ENCODE measurements at places on chromosomes 2 and 18.

GRCh38 chr2:196987649-196988364 is 61.3 kb upstream of the PGAP1 start:
- peak; percentile 95 for DNase-seq

DNA sequence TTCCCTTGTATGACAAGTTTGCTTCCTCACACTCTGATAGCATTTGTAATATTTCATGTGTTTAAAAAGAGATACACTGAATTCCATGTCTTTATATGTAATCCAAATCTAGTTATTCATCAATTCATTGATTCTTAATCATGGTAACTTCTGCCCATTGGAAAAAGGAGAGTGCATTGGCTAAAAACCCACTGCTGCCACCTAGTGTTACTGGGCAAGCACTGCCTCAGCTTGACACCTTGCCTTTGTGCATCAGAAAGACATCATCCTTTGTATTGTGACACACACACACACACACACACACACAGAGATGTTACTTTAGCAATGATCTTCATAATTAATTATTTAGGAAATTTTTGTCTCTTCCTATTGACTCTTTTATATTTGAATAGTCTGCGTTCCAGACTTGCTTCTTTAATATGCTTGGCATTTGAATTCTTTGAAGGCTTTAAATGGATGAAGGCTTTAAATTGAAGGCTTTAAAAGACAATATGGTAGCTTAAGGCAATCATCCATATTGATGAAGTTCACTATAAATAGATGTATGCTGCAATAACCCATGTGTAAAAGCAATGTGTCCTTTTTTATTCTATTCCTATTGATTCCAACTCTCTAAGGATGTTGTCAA is 414.2 kb upstream of the CHST9 start:
- DNase-seq = peak; percentile 56

GRCh38 chr2:101405351-101405899 is 18.1 kb upstream of the CREG2 start:
- peak; percentile 41 for DNase-seq

- peak; percentile 87 for DNase-seq
These were observed 348.3 kb downstream of the ADCYAP1 start for GRCh38 chr18:1252936-1253335.

DNA sequence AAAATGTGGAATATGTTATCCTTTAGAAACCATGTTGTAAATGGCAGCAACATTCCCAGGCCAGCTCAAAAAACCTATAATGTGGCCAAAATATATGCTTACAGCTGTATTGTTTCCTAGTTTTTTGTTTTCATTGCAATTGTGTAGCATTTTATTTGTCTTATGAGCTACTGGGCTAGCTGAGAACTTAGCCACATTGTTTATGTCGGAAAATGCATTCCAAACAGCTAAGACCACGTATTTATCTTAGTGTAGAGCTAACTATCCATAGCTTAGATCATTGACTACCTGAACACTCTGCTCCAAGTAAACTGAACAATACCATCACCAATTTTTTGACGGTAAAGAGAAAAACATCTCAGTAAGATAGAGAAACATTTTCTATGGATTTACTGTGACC is 38.4 kb downstream of the METAP1D start:
- no peak for DNase-seq

- no peak for DNase-seq
These were observed 272.4 kb upstream of the NRXN1 start for GRCh38 chr2:51304311-51304710.

DNA sequence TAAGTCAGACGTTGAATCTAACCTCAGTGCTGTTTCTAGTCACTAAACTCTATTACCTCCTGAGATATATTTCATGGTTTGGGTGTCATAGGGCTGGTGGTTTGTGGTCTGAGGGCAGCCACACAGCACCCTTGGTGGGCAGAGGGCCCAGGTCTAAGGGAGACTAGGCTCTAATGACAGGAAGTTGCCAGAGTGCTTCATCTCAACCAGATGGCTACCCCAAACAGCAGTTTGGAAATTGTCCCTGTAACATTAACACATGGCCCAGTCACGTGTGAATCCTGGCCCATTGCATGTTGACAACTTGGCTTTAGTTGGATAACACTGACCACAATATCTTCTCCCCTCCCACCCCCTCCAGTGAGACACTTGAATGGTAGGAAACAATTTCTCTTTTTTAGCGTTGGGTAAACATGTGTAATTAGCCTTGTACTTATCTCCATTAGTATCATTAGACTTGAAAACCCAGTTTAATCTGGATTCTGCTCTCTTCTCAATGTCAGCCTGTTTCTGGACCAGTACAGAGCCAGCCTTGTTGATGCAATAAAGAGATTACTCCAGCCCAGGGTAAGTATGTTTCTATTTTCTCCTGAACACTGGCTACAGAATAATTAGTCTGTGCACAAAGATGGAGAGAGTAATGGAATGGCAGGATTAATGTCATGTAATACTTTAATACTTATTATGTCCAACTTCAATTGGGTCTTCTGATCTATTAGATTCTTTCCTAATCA is 187.8 kb upstream of the SIX3 start:
- DNase-seq = no peak

DNA sequence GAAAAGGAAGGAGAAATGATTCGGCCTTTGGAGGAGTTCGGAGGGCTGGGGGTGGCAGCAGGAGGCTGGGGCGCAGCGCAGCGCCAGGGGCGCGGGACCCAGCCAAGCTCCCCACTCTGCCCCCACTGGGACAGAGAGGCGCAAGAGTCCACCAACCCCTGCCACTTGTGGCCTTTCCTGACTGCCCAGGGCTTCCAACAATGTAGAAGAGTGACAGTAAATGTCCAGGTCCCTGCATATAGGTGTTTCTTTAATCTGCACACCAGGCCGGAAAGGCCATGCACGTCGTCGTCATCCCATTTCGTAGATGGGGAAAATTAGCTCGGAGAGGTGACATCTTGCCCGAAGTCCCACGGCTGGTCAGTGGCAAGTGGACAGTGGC is 96.6 kb downstream of the INHBB start:
- DNase-seq = no peak

- DNase-seq = no peak
These were observed 78.2 kb downstream of the BCL11A start for GRCh38 chr2:60475123-60475830.

GRCh38 chr2:24210723-24211122 is 35.9 kb downstream of the FAM228A start:
- no peak for DNase-seq

DNA sequence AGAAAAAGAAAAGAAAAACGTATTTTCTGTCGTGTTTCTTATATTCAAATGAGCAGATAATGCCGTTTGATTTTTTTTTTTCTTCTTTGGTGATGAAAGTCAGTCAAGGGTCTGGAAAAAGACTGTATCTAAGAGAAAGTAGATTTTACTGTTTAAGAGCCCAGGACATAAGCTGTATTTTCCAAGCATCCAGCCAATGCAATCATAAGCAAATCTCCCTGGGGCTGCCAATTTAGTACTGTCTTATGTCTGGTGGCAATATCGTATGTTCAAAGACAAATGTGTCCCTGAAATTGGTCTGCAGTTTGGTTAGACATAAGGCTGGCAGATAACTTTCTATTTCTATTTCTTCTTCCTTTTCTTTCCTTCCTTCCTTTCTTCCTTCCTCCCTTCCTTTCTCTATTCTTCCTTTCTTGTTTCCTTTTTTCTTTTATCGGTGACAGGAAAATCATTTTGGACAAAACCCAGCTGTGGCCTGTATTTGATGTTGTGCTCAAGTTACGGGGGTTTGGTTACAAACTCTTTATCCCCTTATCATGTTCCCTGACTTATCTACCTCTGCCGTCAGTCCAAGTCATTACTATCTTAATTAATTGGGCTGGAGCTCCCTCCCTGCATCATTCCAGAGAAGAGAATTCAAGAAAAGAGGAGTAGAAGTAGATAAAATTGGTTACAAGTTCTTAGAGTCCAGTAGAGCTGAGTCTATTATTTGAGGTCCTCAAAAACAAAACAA is 683.4 kb upstream of the FSHR start:
- DNase-seq = no peak

DNA sequence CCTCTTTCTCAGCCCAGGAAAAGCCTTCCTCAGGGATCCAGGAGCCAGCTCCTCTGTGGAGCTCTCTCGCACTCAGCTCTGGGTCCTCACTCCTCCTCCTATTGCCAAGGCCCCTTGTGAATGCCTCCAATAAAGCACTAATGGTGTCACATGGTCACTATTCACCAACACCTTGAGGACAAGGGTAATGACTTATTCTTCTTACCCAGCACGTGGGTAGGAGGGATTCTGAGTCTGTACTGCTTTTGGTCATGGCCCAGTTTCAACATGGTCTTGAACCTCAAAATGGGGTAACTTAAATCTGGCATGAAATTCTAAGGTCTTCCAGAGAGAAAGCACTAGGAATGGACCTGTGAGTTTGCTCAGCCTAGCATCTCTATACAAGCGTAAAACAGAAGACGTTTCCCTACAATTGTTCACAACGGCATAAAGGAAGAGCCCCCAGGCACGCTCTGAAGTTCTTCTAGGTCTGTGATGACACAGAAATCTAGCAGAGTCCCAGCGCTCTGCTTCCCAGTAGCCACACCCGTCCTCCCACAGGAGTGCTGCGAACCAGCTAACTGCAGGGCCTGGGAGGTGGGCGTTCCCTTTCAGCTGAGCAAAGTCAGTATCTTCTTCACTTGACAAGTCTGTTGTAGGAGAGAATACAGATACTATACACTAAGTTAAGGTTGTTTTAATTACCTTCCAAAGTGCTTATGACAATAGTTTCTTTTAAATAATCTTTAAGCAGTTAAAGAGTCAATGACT is 14.6 kb upstream of the KIDINS220 start:
- DNase-seq = no peak

DNA sequence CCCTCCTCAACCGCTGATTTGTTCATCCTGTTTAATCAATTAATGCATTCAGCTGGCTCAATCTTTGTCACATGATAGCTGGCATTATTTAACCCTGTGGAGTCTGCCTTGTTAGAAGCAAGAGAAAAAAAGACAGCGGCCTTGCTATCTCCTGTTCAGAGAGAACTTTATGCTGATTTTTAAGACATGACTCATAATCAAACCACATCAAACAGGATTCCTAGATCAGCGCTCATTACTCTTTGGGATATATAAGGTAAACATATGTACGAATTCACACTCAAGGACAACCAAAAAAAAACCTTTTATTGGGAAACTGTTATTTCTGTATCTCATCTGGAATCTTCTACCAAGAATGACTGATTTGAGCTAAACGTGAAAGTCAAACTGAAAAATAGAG is 195.1 kb downstream of the C1D start:
- DNase-seq = no peak

- DNase-seq = no peak
These were observed 318.1 kb downstream of the TRIB2 start for GRCh38 chr2:13034861-13035260.
